Suprapubic skin (tissue), 4 donors: ENCODE measurements at places on chromosomes 6 and 20.

DNA sequence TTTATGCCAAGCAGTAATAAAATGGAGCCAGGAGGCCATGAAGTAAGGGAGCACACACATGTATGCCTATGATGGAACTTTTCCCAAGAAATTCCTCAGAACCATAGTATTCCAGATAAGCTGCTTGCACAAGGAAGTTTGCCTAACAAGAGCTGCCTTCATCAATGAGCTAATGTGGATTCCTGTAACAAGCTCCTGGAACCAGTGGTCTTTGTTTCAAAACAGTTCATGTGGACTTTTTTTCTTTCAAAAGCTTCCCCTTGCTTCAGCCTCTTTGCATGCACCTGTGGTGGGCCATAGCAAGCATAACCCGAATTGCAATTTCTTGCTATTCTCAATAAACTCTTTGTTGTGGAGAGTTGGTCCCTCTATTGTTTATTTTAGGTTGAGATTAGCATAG, 359.6 kb downstream of the UTRN start:
- DNase-seq = no peak

DNA sequence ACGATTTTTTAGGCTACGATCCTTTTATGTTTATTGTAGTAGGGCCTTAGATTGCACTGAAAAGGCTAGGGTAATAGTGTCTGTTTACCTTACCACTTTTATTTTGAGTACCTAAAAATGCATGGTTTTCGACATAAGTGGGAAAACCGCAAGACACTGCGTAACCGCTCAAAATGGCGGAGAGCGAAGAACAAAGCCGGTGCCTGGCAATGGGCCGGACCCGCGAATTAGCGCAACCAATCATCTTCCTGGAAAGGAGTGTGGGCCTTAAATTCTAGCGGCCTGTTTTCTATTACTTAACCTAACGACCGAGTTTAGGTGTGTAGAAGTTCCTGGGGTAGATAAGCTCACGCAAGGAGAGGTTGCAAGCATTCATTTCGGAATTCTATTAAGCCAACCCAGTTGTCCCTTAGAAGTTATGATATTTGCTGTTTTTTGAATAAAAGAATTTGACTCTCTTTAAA, 118.0 kb downstream of the HFE start:
- peak; percentile 87 for DNase-seq

- no peak for DNase-seq
Measured at GRCh38 chr6:122553697-122554096, 56.5 kb upstream of the PKIB start.

DNA sequence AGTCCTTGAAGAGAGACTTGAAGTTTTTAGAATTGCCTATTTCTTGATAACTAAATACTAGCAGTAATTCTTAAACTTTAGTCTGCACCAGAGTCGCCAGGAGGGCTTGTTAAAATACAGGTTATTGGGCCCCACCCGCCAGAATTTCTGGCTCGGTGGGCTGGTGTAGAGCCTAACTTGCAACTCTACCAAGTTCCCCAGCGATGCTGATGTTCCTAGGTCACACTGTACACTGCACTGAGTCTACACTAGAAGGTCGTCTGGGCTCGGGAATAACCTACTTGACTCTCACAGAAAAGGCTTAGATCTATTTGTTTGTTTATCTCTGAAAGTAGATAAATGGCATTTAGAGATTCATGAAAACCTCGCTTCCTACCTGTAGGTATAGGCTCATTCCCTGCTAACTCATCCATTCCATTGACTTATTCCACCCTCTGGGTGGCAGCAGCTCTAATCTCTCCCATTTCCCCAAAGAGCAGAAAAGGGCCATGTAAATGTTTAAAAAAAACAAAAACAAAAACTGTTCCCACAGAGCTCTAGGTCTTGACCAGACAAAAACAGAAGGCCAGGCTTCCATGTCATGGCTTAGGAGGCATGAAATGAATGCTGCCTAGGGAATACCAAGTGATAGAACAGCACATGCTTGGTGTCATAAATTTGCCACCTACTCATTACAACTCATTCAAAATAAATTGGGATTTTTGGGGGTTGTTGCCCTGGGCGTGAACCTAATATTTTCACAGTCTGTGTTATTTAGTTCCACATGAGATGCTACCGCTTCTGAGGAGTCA, 292.1 kb downstream of the ADGB start:
- DNase-seq = no peak

DNA sequence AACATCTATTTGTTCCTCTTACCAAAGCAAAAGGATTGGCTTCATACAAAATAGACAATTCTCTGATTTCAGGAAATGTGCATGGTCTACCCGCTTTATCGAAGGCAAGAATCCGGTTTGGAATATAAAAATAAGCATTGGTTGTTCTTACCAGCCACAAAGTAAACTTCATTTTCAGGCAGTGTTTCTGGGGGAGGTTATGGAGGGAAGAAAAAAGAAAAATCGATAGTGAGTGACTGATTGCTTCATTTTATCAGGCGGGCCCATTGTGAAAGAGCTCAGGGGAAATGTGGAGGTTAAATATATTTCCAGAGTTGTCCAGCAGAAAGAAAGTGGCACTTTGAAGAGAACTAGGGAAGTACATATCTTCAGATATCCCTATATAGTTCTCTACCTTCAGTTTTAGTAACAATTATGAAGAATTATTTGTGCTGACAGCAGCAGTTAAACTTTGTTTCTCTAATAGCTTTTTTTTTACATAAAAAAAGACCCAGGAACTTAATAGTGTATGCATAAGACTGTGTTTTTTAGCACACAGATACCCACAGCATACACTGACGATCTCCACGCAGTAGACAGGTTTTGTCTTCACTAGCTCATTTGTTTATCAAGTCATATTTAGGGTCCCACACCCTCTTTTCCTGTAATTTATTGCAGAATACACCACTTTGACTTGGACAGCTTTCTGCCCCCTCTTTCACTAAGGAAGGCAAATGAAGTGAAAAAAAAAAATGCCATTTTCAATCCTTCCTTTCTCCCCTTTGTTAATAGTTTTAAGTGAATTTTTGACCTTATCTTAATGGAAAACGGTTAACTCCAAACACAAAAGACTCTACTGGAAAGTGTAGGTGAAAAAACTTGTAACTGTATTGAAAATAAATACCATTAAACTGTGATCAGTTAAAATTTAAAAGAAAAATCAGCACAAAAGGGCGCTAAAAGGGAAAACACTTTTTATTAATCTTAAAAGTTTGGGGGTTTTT, 2.9 kb downstream of the POU3F2 start:
- no peak for DNase-seq
